ENCODE measurements at places on chromosomes 12 and 14. TPM values are rescaled to one million over a fixed set of nuclear protein-coding genes. Genes with fewer than 3 reads are reported as not detected.
A peak's percentile ranks its signal among the peaks of the same experiment; 100 is the strongest.

DNA sequence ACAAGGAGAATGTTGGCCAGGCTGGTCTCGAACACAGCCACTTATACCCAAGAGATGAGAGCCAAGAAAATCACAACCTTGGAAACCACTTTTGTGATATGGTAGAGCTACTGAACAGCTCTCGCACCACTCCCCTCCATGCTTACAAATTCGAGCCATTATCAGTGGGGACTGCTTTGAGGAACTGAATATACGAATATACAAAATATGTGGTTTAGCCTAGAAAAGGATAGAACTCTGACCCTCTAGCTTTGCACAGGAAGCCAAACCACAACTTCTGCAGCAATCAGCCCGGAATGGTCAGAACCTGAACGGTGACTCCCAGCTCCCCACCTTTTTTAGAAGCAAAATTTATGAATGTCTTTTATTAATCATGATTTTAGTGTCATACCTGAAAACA lies 129.8 kb upstream of the TMEM132C start:
- H3K4me1 ChIP-seq: no peaks in the 10 kb centered on the region
- H3K27me3 ChIP-seq: no peaks in the 10 kb centered on the region
- H3K27ac ChIP-seq: no peak overlapping the region
- H3K4me3 ChIP-seq: no peak overlapping the region
- H3K36me3 ChIP-seq: no peaks in the 10 kb centered on the region

DNA sequence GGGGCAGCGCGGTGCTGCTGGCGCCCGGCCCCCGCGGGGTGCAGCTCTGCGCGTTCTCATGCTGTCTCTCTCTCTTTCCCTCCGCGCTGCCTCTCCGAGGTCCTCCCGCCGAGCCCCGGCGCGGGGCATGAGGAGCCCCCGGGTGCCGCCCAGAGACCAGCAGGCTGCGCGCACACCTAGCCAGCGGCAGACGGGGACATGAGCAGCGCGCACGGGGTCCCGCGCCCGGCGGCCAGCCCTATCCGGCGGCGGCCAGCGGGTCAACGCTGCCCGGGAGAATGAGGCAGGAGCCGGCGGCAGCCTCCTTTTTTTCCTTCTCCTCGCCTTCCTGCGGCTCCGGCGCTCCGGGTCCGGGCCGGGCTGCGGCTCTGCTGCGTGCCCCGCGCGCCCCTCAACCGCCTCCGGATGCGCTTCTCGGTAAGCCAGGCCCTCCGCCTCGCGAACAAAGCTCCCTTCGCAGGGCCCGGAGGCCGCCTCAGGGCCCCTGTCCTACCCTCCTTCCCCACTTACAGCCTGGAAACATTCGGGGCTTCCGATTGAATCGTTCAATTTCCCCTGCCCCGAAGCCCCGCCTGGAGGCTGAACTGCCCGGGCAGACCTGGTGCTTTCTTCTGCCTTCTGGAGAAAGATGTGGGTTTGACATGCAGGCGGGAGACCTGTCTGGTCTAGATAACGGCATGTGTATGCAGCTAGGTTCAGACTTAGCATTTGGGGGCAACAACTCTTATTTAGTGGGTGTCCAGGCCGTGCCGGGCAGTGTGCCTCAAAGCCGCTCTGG lies at the start of gene TUNAR:
TSS of gene TUNAR (plus strand) at position 72 of the 778 bp plus-strand sequence.
- H3K4me3 ChIP-seq: peak within 1 kb of the TSS; percentile 36
- peaks cover 71% of the 10 kb centered on the region for H3K27me3 ChIP-seq
- DNase-seq: no peak
- no peaks in the 10 kb centered on the region for H3K4me1 ChIP-seq

- DNase-seq: no peak
- H3K4me1 ChIP-seq: no peaks in the 10 kb centered on the region
- H3K4me3 ChIP-seq: no peak overlapping the region
These were observed 52.5 kb downstream of the TESPA1 start for GRCh38 chr12:54932038-54932437.

GRCh38 chr12:16291032-16291431 lies 13.5 kb upstream of the SLC15A5 start:
- no peak for DNase-seq
- H3K36me3 ChIP-seq: no peaks in the 10 kb centered on the region
- H3K4me1 ChIP-seq: no peaks in the 10 kb centered on the region
- H3K27ac ChIP-seq: no peak overlapping the region
- H3K27me3 ChIP-seq: no peaks in the 10 kb centered on the region

DNA sequence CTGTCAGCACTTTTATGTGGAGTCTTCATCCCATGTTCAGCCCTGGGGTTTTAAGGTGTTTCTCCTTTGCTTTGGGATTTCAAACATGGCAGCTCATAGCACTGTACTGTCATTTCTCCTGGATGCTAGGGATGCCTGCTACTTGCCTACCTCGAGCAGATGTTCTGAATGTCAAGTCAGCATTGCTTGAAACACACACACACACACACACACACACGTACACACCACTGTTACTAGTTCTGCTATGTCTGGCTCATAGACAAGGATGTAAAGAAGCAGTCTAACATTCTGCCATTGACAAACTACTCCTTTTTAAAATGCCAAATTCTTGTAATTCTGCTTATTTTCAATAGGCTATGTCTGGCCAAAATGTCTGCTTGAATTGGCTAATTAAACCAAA lies 72.7 kb downstream of the SAMD4A start:
- no peak overlapping the region for H3K4me3 ChIP-seq
- H3K4me1 ChIP-seq: no peaks in the 10 kb centered on the region
- no peaks in the 10 kb centered on the region for H3K36me3 ChIP-seq

Gene ZBTB1
- 66.9 TPM for total RNA-seq

Gene PMEL
- 18.7 TPM for total RNA-seq

Data from breast epithelium (tissue), 4 donors.